ENCODE measurements at places on chromosomes 5 and 9. TPM values are rescaled to one million over a fixed set of nuclear protein-coding genes. Genes with fewer than 3 reads are reported as not detected.

DNA sequence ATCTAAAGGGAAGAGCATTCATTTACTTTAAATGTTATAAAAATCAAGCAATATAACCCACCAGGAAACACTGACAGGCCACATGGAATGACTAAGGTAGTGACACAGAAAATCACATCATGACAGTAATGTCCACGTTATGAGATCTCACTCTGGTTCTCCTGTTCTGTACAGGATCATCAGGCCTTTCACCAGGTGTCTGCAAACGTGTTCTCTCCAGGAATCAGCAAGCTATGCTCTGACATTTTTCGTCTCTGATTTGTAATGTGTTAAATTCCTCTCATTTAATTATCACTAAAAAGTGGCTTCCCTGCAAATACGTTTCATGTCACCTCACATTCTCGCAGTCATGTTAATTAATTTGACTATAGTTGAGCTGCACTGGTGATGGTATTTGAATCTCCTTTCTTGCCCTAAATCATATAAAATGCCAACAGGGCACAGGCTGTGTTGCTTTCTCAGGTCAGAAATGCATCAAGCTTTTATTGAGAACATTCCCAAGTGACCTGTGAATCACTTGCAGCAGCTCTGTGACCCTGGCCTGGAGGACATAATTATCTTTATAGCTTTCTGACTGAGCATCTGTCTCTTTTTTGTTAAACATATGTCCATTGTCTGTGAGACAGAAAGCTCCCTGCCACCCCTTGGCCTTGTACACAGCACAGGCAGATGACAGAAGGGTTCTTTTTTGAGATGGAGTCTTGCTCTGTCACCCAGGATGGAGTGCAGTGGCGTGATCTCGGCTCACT, 196.2 kb downstream of the DIRAS2 start:
- DNase-seq: no peak

GRCh38 chr5:175597718-175598117, 60.2 kb upstream of the HRH2 start:
- no peak for DNase-seq

DNA sequence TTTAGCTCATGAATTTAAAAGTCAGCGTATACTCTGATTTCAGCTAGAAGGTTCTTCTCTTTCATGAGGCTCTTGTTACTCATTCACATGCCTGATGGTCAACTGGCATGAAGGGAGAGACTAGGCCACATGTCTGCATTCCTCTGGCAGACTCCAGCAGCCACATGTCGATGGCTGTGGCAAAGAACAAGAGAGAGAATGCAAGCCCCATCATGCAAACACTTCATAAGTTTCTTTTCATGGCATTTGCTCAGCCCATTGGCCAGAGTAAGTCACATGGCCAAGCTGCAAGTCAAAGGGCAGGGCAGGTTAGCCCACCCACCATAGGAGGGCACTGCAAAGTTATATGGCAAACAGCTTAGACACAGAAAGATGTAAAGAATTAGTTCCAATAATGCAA, 5.4 kb downstream of the KCNV2 start:
- no peak for DNase-seq

- DNase-seq: no peak
Measured at GRCh38 chr5:141701360-141702119, 19.5 kb upstream of the ARAP3 start.

- no peak for DNase-seq
Measured at GRCh38 chr5:128376577-128376976, 161.5 kb downstream of the FBN2 start.

Gene DOK3
- 57.1 TPM for total RNA-seq

Gene FRMD3
- total RNA-seq: 0.27 TPM

Gene FAM151B
- 0.81 TPM for total RNA-seq

Gene ARL14EPL
- total RNA-seq: not detected

All from hematopoietic multipotent progenitor cell (in vitro differentiated cells).